ENCODE measurements at places on chromosomes 12 and 14.

GRCh38 chr14:101928415-101928841 lies 35.9 kb upstream of the DYNC1H1 start:
- peaks cover 4% of the 10 kb centered on the region for H3K4me1 ChIP-seq
- no peak for DNase-seq
- peak overlapping the region; percentile 35 for H3K27ac ChIP-seq
- H3K27me3 ChIP-seq: peaks cover 2% of the 10 kb centered on the region
- no peak overlapping the region for H3K4me3 ChIP-seq

DNA sequence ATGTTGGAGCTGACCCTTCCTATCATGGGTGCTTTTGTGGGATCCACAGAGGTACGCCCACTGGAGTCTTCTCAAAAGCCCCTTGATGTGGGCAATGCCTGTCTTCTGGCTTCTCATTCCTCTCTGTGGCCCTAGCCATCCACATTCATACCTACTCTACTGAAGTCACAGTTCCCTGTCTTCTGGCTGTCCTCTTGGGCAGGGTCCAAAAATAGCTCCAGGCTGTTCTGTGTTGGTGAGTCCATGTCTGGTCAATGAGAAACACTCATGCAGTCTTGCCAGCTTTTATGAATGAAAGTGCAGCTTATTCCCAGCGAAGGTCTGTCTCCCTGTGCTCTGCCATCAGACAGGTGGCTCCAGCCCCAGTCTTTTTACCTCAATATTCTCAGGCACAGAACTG lies 135.9 kb upstream of the MDM1 start:
- H3K4me3 ChIP-seq: no peak overlapping the region
- H3K27ac ChIP-seq: peak overlapping the region; percentile 17
- peaks cover 4% of the 10 kb centered on the region for H3K4me1 ChIP-seq

GRCh38 chr12:100830003-100830795 lies 35.6 kb downstream of the ANO4 start:
- no peaks in the 10 kb centered on the region for H3K4me1 ChIP-seq
- no peak overlapping the region for H3K4me3 ChIP-seq
- peaks cover 9% of the 10 kb centered on the region for H3K27me3 ChIP-seq
- no peak overlapping the region for H3K27ac ChIP-seq

- no peak overlapping the region for H3K4me3 ChIP-seq
- peak overlapping the region; percentile 13 for H3K27ac ChIP-seq
Observed at GRCh38 chr12:1501695-1502378, 92.5 kb downstream of the FBXL14 start.

DNA sequence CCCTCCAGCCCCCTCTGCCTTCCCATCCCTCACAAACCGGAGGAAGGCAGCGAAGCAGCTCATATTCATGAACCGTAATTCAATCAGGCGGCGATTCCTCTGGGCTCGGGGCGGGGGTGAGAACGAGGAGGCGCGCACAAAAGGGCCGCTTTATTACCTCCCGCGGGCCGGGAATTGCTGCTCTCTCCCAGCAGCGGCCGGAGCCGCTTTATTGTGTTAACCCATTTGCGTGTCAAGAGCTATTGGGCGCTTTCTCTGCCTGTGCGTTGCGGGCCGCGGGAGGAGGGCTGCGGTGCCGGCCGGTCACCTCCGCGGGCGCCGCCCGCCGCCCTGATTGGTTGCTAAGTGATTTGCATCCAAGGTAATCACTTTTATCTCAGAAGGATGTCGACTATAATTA lies 4.8 kb downstream of the FAM222A start:
- H3K4me3 ChIP-seq: peak overlapping the region; percentile 84
- DNase-seq: peak; percentile 64
- H3K27ac ChIP-seq: no peak overlapping the region

- H3K4me3 ChIP-seq: peak overlapping the region; percentile 62
- no peaks in the 10 kb centered on the region for H3K27me3 ChIP-seq
- peak overlapping the region; percentile 83 for H3K27ac ChIP-seq
- no peak for DNase-seq
- H3K36me3 ChIP-seq: no peaks in the 10 kb centered on the region
Observed at GRCh38 chr12:121632069-121632970, 6.0 kb downstream of the ORAI1 start.

DNA sequence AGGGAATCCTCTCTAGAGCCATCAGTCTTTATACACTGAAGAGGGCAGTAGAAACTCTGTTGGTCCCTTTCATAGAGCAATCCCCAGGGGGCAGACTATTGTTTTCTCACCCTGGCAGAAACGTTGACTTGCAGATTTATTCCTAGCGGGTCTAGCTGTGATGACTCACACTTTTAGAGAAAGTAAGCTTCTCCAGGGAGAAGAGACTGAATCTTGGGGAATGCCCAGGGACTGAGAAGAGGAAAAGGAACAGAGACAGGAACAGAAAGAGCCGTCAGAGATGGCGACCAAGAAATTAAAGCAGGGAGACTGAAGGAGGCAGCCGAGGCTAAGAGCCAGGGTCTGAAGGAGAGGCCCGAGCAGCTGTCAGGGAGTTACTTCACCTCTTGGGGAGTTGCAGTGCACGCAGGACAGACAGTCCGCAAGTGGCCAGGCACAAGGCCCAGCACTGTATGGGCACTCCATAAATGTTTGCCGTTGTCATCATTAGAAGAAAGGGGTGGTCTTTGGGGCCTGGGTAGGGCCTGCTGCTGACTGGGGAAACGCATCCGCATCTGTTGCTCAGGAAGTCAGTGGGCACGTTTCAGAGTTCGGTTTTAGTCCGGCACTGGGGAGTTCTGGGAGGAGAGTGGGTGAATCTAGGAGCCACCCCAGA lies 13.0 kb downstream of the PLEKHG6 start:
- DNase-seq: peak; percentile 47
- peak overlapping the region; percentile 50 for H3K27ac ChIP-seq
- H3K27me3 ChIP-seq: no peaks in the 10 kb centered on the region
- H3K4me1 ChIP-seq: peaks cover 36% of the 10 kb centered on the region

- DNase-seq: no peak
- no peaks in the 10 kb centered on the region for H3K27me3 ChIP-seq
- H3K36me3 ChIP-seq: peaks cover 12% of the 10 kb centered on the region
- peaks cover 4% of the 10 kb centered on the region for H3K4me1 ChIP-seq
- no peak overlapping the region for H3K4me3 ChIP-seq
Observed at GRCh38 chr14:23942587-23942986, 11.0 kb upstream of the DHRS4 start.

DNA sequence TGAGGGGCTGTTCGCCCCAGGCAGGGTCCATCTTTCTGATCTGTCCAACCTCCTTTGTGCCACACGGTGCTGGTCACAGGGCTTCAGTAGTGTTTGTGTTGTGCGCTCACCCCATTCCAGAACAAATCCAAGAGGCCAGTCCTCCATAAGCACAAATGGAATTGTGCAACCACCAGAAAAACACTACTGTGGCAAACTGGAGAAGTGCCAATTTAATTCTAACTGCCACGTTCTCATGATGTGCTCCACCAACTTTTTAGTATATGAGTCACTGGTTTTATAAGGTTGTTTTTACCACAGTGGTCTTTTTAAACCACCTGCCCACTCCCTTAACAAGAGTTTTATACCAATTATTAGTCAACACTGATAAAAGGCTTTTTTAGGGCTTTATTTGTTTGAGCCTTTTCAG lies 380.2 kb downstream of the NAV3 start:
- H3K27ac ChIP-seq: peak overlapping the region; percentile 64
- no peaks in the 10 kb centered on the region for H3K36me3 ChIP-seq
- H3K4me3 ChIP-seq: no peak overlapping the region
- no peaks in the 10 kb centered on the region for H3K27me3 ChIP-seq

DNA sequence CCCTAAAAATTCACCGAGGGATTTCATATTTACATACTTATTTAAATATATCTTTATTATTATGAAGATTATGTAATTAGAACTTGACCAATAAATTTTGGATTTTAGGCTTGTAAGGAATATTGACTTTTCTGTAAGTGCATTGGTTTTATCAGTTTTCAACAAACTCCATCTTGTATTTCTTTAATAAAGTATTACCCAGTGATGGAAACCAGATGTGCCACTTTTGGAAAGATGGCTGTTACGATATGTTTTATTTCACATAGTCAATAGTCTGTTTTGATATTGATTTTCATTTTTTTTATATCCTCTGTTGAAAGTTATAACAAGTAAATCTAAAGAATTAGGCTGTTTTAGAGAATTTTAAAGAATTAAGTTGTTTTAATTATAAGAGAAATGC lies 1.8 kb downstream of the MON2 start:
- H3K27me3 ChIP-seq: no peaks in the 10 kb centered on the region
- H3K4me1 ChIP-seq: peaks cover 18% of the 10 kb centered on the region
- DNase-seq: no peak
- H3K27ac ChIP-seq: no peak overlapping the region
- peak overlapping the region; percentile 97 for H3K4me3 ChIP-seq

DNA sequence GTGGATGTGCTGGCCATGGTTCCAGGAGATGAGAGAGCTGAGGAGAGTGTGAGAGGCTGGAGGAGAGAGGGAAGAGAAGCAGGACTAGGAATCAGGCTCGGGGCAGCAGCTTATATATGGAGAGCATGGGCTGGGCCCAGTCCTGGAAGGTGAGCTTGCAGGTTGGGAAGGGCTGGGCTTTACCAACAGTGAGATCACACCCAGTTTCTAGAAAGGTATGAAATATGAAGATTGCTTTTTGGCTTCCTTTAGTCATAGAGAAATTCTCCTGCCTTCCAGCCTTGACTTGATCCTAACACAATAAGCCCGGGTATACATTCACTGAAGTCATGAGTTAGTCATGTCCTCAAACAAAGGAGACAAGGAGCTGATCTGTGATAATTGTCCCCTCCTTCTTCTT lies at the start of gene KRT6A:
Gene KRT6A (minus strand): TSS at position 86 of the 400 bp plus-strand sequence. CDS start 69 bp downstream, at position 17.
- no peak within 1 kb of the TSS for H3K27ac ChIP-seq
- no peak within 1 kb of the TSS for H3K4me3 ChIP-seq
- no peak for DNase-seq
- peaks cover 49% of the 10 kb centered on the region for H3K27me3 ChIP-seq
- no peaks in the 10 kb centered on the region for H3K4me1 ChIP-seq
- no peaks in the 10 kb centered on the region for H3K36me3 ChIP-seq

GRCh38 chr12:63941166-63941800 lies 96.8 kb downstream of the SRGAP1 start:
- H3K27me3 ChIP-seq: no peaks in the 10 kb centered on the region
- peaks cover 63% of the 10 kb centered on the region for H3K4me1 ChIP-seq
- peak overlapping the region; percentile 81 for H3K27ac ChIP-seq
- H3K4me3 ChIP-seq: no peak overlapping the region
- no peaks in the 10 kb centered on the region for H3K36me3 ChIP-seq

DNA sequence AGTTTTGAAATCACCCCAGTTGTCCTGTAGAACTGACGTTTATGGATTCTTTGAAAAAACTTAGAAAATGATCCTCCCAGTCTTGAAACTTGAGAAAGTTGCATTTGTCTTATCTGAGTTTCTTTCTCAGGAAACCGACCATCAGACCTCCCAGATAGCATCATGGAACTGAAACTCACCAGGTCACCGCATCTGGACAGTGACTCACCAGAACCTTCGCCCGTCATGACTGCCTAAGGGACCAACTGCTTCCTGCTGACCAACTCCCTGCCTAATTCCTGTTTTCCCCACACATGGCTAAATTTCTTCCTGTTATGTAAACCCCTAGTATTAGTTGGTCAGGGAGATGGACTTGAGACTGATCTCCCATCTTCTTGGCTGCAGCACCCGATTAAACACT lies 175.7 kb downstream of the RIMBP2 start:
- H3K36me3 ChIP-seq: no peaks in the 10 kb centered on the region
- peaks cover 48% of the 10 kb centered on the region for H3K27me3 ChIP-seq
- no peak overlapping the region for H3K27ac ChIP-seq
- no peak overlapping the region for H3K4me3 ChIP-seq

GRCh38 chr12:130186651-130187268 lies 24.5 kb downstream of the FZD10 start:
- H3K27me3 ChIP-seq: peaks cover 3% of the 10 kb centered on the region
- no peaks in the 10 kb centered on the region for H3K4me1 ChIP-seq
- DNase-seq: no peak
- no peak overlapping the region for H3K27ac ChIP-seq

GRCh38 chr12:108815875-108816594 lies 41.3 kb downstream of the SSH1 start:
- H3K4me3 ChIP-seq: no peak overlapping the region
- H3K27me3 ChIP-seq: no peaks in the 10 kb centered on the region
- DNase-seq: no peak
- H3K27ac ChIP-seq: peak overlapping the region; percentile 71

- no peaks in the 10 kb centered on the region for H3K27me3 ChIP-seq
- no peak for DNase-seq
- H3K27ac ChIP-seq: no peak overlapping the region
- no peak overlapping the region for H3K4me3 ChIP-seq
- peaks cover 17% of the 10 kb centered on the region for H3K36me3 ChIP-seq
- H3K4me1 ChIP-seq: peaks cover 21% of the 10 kb centered on the region
Observed at GRCh38 chr12:91636721-91637120, 454.1 kb upstream of the DCN start.

- no peak for DNase-seq
- H3K4me3 ChIP-seq: no peak overlapping the region
- H3K4me1 ChIP-seq: no peaks in the 10 kb centered on the region
- no peaks in the 10 kb centered on the region for H3K36me3 ChIP-seq
- no peak overlapping the region for H3K27ac ChIP-seq
- H3K27me3 ChIP-seq: peaks cover 2% of the 10 kb centered on the region
Observed at GRCh38 chr12:62806244-62806836, 128.6 kb downstream of the PPM1H start.

DNA sequence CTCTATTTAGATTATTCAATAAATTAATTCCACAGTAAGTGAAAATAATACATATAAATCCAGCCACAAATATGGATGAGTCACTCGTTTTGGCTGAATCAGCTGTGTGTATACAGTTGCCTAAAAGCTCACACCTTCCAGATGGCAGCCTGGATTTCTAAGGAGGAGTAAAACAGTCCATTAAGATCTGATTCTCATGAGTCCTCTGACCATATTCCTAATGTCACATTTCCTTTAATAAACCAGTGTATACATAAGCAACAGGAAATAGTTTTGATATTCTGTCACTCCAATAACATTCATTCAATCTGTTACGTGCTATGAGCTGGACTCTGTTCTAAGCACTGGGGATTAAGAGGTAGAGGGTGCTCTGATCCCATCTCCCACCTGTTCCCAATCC lies 21.8 kb downstream of the MDM1 start:
- H3K4me1 ChIP-seq: no peaks in the 10 kb centered on the region
- H3K4me3 ChIP-seq: no peak overlapping the region
- H3K27ac ChIP-seq: no peak overlapping the region
- DNase-seq: no peak
- no peaks in the 10 kb centered on the region for H3K27me3 ChIP-seq

DNA sequence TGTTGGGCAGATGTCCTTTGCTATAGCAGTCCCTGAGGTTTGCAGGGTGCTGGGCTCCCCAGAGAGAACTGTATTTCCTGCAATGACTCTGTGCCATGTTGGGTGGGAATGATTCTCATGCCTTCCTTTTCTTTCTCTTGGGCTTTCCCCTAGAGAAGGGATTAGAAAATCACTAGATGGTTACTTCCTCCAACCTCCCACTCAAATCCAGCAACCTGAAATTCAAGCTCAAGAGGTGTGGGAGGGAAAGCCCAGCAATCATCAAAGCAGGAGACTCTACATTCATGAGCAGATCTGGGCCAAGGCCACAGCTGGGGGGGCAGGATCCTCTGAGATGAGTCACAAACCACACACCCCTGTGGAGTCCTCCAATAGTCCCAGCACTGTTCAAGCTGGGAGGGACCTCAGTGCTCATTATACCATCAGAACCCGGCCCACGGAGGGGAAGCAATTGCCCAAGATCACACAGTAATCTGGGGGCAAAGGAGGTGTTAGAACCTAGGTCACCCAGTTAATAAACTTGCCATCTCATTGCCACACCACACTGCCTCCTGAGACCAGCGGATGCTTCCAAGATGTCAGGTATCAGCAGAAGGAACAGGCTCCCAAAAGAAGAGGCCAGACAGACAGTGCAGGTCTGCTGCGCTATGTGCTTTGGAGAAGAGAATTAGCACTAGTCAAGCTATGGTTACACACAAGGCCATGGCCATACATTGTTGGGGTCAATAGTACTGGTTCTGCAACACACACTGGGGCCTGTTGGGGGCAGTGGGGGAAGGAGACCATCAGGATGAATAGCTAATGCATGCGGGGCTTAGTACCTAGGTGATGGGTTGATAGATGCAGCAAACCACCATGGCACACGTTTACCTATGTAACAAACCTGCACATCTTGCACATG lies 65.7 kb downstream of the TTC9 start:
- no peaks in the 10 kb centered on the region for H3K36me3 ChIP-seq
- DNase-seq: no peak
- H3K4me1 ChIP-seq: no peaks in the 10 kb centered on the region
